ENCODE measurements at places on chromosomes 16 and 17.
A peak's percentile ranks its signal among the peaks of the same experiment; 100 is the strongest.

DNA sequence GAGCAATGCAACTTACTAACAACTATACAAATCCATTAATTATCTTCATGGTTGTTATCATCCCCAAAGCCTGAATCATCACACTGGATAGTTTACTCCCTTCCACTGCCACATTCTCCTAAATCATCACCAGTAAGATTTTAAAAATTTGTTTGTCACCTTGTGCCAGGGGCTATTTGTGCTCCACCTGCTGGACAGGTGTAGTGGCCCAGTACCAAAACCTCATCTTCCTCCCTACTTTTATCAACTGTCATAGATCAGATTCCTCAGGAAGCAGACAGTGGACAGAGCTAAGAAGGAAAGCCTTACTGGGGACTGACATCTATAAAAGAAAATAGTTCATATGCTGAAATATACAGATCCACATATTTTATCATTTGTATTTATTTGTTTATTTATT, 280.4 kb downstream of the CDH11 start:
- DNase-seq, result no peak

DNA sequence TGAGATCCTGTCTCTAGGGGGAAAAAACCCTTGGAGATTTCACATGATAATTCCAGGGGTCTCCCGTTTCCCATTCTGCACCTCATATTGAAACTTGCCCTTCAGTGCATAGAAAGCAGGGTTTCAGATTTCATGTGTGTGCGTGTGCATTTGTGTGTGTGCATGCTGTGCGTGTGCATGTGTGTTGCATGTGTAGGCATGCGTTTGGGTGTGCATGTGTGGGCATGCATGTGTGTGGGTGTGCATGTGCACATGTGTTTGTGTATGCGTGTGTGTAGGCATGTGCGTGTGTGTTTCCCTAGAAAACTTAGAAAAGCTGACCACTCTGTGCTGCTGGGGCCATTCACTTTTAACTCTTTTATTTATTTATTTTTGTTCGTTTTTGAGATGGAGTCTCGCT, 40.0 kb downstream of the IL21R start:
- DNase-seq, result no peak

GRCh38 chr17:51103050-51103449, 17.6 kb downstream of the SPAG9 start:
- no peak for DNase-seq

- no peak for DNase-seq
Observed at GRCh38 chr17:55177159-55177854, 87.5 kb upstream of the HLF start.

DNA sequence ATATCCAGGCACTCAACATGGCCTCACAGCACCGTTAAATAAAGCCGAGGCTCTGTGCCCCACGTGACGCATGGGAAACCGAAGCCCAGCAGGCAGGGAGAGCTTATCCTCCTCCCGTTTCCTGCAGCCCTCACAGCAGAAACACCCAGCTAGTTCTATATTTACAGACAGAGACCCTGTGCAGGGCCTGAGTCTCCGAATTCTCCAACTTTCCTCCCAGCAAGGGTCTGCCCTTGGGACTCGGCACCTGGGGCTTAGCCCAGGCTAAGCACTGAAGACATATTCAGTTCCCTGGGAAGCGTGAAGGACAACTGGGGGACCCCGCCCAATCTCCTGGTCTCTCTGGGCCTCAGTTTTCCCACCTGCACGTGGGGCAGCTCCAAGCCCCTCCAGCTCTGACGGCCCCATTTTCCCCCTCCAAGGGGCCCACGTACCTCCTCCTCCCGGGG, 29.2 kb downstream of the TRPV3 start:
- no peak for DNase-seq

DNA sequence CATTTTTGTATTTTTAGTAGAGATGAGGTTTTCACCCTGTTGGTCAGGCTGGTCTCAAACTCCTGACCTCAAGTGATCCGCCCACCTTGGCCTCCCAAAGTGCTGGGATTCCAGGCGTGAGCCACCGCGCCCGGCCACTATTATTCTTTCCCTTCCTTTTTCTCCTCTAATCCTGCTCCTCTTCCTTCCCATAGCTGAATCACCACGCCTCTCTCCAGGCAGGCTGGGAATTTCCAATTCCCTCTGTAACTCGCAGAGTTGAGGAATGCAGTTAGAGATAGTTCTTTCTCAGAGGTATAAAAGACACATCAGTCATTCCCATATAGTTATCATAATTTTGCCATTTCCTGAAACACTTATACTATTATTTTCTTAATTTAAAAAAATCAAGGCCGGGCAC, 11.2 kb downstream of the METTL16 start:
- no peak for DNase-seq

- no peak for DNase-seq
Observed at GRCh38 chr17:17845046-17845775, 8.4 kb upstream of the SREBF1 start.

DNA sequence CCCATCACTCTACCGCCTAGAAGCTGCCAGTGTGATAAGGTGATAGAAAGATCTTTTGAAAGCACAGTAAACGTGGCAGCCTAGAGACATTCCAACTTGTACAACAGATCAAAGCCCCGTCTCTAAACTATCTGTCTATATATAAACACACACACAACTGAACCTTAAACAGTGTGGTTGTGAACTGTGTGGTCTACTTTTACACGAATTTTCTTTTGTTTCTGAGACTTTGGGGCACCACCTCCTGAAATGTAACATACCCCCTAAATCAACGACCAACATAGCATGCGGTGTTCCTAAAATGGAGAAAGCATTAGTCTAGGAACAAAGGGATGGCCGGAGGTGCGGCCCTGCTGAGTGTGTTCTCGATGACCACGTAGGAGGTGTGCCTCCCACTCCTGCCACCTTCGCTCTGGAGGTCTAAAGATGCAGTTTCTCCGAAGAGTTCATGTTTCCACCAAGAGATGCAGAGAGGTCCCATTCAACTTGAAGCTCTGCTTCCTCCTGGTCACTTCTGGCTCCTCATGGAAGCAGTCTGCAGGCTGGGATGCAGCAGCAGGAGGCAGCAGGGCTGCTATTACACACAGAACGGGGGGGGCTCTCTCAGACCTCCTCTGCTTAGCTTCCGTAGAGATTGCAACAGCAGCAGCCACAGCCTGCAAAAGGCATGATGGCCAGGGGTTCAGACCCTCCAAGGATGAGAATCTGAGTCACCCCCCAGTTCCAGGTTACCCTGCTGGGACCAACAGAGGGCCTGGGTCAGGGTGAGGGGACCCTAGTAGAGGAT, 22.6 kb upstream of the USP10 start:
- DNase-seq, result no peak

DNA sequence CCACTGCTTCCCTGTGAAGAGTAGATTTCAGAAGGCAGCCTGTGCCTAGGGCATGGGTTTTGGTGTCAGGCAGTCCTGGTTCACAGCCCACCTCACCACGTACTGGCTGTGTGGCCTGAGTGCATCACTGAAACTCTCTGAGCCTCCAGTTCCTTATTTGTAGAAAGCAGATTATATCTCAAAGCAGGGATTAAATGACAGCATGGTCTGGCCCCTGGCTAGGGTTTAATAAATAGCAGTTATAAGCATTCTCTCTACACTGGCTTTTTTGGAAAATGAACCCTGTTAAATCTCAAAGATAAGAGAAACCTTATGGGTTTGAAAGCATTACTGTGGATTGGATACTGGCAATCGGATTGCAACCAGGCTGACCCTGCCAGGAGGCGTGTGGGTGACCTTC, 2.9 kb upstream of the MT1M start:
- no peak for DNase-seq

GRCh38 chr16:12794486-12795387, 8.9 kb downstream of the CPPED1 start:
- DNase-seq, result no peak

DNA sequence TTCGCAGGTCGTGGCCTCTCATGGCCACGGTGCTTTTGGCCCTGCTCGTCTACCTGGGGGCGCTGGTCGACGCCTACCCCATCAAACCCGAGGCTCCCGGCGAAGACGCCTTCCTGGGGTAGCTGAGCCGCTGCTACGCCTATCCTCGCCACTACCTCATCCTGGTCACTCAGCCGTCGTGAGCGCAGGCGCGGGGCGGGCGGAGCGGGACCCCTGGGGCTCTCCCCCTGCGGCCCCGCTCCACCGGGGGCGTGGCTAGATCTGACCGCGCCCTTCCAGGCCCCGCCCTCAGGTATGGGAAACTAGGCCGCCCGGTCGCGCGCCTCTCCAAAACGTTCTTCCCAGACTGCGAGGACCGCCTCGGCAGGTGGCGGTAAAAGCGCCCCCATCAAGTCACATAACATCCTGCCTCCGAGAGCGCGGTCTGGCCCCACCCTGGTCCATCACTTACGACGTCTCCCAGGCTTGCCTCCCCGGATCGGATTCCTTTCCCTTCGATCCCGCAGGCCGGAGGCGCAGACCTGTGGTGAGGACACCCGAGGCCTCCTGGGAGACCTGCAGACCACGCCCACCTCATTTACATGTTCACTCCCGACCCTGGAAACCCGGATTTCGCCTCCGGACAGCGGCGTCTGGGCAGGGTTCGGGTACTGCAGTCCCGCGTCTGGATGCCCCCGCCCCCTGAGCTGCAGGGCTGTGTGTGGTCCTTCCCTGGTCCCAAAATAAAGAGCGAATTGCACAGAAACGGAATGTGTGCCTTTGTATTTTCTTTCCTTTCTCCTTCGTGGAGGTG, 91.5 kb upstream of the TMEM97 start:
- peak; percentile 8 for DNase-seq

- DNase-seq, result peak; percentile 64
Observed at GRCh38 chr16:57475711-57476339, 10.5 kb downstream of the DOK4 start.

DNA sequence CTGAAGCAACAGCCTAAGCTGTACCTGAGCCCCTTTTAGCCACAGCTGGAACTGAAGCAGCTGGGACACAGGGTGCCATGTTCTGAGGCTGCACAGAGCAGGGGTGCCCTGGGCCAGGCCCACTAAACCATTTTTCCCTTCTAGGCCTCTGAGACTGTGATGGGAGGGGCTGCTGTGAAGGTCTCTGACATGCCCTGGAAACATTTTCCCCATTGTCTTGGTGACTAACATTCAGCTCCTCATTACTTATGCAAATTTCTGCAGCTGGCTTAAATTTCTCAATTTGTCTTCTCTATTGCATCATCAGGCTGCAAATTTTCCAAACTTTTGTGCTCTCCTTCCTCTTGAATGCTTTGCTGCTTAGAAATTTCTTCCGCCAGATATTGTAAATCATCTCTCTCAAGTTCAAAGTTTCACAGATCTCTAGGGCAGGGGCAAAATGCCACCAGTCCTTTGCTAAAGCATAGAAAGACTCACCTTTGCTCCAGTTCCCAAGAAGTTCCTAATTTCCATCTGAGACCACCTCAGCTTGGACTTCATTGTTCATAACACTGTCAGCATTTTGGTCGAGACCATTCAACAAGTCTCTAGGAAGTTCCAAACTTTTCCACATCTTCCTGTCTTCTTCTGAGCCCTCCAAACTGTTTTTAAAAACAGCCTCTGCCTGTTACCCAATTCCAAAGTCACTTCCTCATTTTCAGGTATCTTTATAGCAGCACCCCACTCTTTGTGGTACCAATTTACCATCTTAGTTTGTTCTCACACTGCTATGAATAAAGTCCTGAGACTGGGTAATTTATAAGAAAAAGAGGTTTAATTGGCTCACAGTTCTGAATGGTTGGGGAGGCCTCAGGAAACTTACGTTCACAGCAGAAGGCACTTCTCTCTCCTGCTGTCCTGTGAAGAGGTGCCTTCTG, 49.8 kb downstream of the TMEM100 start:
- DNase-seq, result no peak

DNA sequence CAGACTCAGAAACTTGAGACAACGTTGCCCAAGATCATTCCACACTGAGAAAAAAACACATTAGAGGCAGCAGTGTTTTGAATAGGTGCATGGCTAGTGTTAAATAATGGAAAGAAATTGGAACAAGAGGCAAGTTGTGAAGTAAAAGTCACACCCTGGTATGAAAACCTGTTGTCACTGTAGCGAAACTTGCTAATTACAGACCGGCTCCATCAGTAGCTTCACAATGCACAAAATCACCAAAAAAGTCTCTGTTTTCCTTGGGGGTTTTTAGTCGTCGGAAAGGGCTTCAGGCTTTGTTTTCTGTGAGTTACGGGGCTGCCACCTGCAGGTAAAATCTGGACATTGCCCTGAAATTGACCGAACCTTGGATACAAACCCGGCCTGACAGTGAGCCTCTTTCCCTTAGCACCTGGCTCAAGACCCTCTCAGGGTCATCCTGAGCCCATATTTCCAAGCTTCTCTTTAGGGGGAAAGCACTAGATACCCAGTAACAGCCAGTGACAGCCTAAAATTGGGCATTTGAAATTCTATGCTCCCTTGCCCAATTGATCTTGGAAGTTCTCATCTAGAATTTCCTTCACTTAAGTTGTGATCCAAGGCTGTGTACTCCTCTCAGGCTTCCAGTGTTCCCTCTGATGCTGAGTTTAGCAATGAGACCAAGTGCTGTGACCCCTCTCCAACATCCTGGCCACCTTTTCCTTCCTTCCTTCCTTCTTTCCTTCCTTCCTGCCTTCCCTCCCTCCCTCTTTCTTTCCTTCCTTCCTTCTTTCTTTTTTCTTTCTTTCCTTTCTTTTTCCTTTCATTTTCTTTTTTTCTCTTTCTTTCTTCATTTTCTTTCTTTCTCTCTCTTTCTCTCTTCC, 7.2 kb upstream of the GRB2 start:
- DNase-seq, result peak; percentile 60

DNA sequence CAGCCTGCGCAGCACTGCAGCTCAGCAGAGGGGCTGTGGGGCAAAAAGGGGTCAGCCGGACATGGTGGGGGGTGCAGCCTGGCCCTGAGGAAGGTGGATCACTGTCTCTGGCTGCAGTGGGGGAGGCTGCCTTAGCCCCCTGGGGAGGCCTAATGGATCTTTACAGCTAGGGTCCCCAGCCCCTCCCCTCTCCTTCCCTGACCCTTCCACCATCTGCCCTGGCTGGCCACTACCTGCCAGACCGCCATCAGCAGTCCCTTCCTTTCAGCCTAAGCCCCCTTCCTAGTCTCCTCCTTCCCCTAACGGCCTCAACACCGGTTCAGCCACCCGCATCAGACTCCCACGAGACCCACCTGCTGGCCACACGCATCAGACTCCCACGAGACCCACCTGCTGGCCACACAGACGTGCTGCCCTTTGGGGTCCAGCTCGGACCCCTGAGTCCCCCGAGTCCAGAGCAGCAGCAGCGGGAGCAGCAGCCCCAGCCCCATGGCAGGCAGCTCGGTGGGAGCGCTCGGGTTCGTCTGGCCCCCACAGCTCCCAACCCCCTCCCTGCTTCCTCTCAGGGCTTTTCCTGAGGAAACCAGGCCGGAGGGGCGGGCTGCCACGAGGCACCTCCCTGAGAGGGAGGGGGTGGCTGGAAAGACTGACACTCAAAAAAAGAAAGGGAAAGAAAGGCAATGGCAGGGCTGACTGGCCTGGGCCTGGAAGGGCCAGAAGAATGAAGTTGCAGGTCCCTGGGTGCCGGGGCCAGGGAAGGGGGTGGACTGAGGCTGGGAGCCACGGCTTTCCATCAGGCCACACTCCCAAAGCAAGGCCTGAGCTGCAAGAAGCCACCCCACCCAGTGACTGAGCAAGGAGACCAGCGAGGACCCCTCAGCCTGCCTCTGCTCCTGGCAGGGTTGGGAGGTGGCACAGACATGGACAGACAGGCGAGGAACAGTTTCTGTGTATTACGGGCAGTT, at the start of gene SCARF1:
TSS of gene SCARF1 (minus strand) at position 526 of the 965 bp plus-strand sequence. CDS start at position 491, 35 bp downstream.
- no peak for DNase-seq

- DNase-seq, result no peak
Observed at GRCh38 chr17:2048805-2049204, 6.1 kb upstream of the HIC1 start.

All from activated T-cell treated with anti-CD3 and anti-CD28 coated beads for 24 hours (primary cell).